Vagina (tissue), 2 donors: ENCODE measurements at places on chromosomes 12 and 14. TPM values are rescaled to one million over a fixed set of nuclear protein-coding genes. Genes with fewer than 3 reads are reported as not detected.

DNA sequence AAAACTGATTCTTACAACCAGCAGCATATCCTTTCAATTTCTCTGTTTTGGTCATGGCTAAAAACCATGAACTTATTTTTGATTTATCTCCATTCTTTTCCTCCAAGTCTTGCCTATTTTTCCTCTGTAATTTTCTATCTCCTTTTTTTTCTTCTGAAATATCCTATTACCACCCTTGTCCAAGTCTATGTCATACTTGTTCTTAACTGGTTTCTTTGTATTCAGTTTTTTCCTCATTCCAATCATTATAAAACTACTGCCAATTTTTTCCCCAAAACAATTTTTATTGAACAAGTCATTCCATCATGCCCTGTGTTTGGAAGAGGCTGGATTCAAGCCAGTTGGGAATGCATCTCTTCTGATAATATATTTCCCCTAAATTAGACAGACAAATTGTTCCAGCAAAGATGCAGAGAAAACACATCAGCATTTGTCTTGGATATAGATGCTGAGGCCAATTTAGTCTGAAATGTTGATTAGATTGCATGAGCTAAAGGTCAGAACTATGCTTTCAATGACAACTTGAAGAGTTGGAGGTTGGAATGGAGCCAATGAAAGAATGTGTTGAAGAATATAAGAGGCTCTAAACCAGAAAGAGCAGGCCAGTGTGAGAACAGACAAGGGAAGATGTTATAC lies 30.7 kb downstream of the OTOGL start:
- no peaks in the 10 kb centered on the region for H3K4me1 ChIP-seq
- no peak for DNase-seq
- H3K4me3 ChIP-seq = no peak overlapping the region
- H3K36me3 ChIP-seq = no peaks in the 10 kb centered on the region

DNA sequence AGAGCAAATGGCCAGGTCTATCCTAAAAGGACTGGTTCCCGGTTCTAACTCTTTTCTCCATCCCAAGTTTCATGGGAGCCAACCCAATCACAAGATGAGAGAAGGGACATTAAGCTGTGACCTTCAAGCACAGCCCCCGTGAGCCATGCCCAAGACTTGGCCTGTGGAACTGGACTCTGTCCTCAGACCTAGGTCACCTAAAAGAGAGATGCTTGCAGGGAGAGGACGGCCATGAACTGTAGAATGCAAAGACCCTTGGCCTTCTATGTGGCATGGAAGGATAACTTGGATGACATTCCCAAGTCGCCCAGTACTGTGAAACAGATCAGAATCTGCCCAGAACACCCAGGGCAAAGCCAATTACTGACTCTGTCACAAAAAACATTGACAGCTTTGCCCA lies 263.5 kb downstream of the DPF3 start:
- H3K36me3 ChIP-seq = no peaks in the 10 kb centered on the region
- H3K27ac ChIP-seq = no peak overlapping the region
- DNase-seq = peak; percentile 52
- H3K4me1 ChIP-seq = no peaks in the 10 kb centered on the region
- no peak overlapping the region for H3K4me3 ChIP-seq

GRCh38 chr12:52965337-52965731 lies 16.4 kb downstream of the KRT18 start:
- no peak for DNase-seq
- H3K27me3 ChIP-seq = no peaks in the 10 kb centered on the region
- H3K27ac ChIP-seq = peak overlapping the region; percentile 59
- H3K4me3 ChIP-seq = peak overlapping the region; percentile 34
- H3K36me3 ChIP-seq = no peaks in the 10 kb centered on the region

DNA sequence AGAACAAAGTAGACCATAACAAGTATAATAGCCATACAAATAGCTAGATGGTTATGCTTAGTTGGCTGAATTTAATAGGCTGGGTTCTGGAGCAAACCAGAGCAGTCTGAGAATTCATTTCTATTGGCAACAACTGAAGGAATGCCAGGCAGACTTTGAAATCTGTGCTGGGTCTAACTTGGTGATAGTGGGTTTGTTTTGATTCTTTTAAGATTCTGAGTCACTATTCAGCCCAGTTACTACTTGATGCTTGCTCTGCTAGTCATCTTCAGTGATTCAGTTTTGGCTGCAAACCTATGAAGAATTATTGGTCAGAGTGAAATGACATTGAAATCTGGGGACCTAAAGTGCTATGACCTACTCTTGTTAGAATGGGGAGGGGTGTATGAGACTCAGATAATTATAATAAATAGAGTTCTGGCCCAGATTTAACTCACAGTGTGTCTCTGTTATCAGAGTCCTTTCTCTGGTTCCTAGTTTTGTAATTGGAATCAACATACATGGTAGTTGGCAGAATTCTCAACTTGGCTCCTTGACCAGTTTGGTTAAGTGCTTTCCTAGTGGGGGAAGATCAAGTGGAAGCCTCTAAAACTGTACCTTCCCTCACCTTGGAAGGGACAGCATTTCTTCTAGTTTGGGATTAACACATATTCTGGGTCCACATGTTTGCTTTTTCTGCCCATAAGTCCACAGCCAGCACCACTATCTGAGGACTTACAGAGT lies 43.5 kb downstream of the MNAT1 start:
- peaks cover 9% of the 10 kb centered on the region for H3K4me1 ChIP-seq
- no peak overlapping the region for H3K4me3 ChIP-seq
- no peak for DNase-seq
- no peaks in the 10 kb centered on the region for H3K36me3 ChIP-seq

DNA sequence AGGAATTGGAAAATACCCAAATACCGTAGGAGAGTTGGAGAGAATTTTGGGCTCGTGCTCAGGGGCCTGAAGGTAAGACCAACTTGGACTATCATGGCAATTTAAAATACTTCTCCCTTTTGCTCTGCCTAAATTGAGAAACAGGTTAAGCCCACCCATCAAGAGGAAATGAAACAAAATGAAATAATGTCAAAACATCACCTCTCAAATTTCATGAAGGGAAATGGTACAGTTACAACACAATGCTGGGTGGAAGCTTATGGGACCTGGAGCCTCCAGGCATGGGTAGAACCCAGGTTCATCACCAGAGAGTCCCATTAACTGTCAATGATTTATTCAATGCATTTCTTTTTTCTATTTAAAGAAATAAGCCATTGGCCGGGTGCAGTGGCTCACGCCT lies 33.7 kb downstream of the FOS start:
- H3K4me1 ChIP-seq = peaks cover 35% of the 10 kb centered on the region
- DNase-seq = no peak
- H3K27ac ChIP-seq = no peak overlapping the region
- no peaks in the 10 kb centered on the region for H3K27me3 ChIP-seq
- no peaks in the 10 kb centered on the region for H3K36me3 ChIP-seq
- no peak overlapping the region for H3K4me3 ChIP-seq

DNA sequence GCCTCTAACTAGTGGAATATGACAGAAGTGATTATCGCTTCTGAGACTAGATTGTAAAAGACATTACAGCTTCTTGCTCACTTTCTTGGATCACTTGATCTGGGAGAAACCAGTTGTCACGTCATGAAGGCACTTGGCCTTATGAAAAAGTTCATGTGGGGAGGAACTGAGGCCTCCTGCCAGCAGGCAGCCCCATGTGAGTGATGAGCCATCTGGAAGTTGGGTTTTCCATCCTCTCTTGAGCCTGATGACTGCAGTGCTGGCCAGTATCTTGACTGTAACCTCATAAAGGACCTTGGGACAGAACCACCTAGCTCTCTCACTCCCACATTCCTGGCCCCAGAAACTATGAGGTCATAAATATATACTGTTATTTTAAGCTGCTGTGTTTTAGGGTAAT lies 28.0 kb downstream of the TTLL5 start:
- no peaks in the 10 kb centered on the region for H3K36me3 ChIP-seq
- H3K4me3 ChIP-seq = no peak overlapping the region
- no peaks in the 10 kb centered on the region for H3K4me1 ChIP-seq
- no peak overlapping the region for H3K27ac ChIP-seq
- no peak for DNase-seq

GRCh38 chr14:103232031-103232808 lies 101.8 kb upstream of the EIF5 start:
- no peak overlapping the region for H3K27ac ChIP-seq
- DNase-seq = no peak

DNA sequence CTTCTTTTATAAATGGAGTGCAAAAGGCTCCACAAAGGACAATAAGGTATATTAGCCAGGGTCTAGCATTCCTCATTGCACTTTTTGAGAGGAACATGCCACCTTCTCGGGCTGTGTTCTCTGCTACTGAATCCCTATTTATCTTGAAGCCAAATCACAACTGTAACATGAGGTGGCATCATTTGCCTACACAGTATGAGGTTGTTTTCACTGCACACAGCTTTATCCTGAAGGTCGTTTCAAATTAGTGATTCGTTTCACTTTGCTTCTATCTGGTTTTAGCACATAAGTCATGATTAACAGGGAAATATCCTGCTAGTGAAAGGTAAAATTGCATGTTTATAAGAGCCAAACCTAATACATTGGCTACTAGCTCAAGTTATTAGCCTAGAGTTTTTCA lies 153.8 kb downstream of the SLC35F4 start:
- no peaks in the 10 kb centered on the region for H3K4me1 ChIP-seq
- H3K27ac ChIP-seq = no peak overlapping the region
- DNase-seq = no peak
- no peaks in the 10 kb centered on the region for H3K36me3 ChIP-seq
- H3K27me3 ChIP-seq = no peaks in the 10 kb centered on the region

- no peaks in the 10 kb centered on the region for H3K36me3 ChIP-seq
- H3K27ac ChIP-seq = no peak overlapping the region
- no peak for DNase-seq
- peaks cover 6% of the 10 kb centered on the region for H3K4me1 ChIP-seq
- no peak overlapping the region for H3K4me3 ChIP-seq
Measured at GRCh38 chr12:89276860-89277259, 75.4 kb downstream of the DUSP6 start.

Gene MANSC1
- total RNA-seq = 16.2 TPM

Gene C14orf93
- total RNA-seq = 16.0 TPM

Gene VDR
- total RNA-seq = 23.6 TPM

Gene NRL
- total RNA-seq = 1.2 TPM

Gene ANG
- total RNA-seq = 34.9 TPM

Gene IQSEC3
- 1.7 TPM for total RNA-seq

Gene PSMA6
- total RNA-seq = 76.9 TPM

Gene SERPINA12
- 8.6 TPM for total RNA-seq

Gene PRPH
- total RNA-seq = 17.2 TPM
